Activated effector memory CD4-positive, alpha-beta T cell treated with anti-CD3 and anti-CD28 coated beads, Interleukin-2, amount 50 U/mL, for 16 hours (primary cell): ENCODE measurements at places on chromosomes 4 and X.

DNA sequence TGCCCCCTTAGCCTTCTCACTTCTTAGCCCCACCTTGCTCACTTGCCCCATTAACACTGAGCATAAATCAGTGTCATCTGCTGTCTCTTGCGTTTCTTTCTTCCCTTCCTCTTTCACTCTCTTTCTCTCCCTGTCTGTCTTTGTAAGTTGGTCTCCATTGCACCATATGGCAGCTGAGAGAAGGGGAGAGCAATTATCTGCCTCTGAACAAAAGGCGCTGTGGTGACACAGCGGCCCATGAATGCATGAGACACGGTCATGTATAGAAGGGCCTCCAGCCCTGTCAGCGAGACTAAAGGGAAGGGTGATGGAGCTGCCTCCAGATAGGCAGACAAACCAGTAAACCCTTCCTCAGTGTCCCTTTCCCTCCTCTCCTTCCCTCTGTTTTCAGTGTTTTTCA is 88.8 kb upstream of the PCDH18 start:
- DNase-seq = no peak

DNA sequence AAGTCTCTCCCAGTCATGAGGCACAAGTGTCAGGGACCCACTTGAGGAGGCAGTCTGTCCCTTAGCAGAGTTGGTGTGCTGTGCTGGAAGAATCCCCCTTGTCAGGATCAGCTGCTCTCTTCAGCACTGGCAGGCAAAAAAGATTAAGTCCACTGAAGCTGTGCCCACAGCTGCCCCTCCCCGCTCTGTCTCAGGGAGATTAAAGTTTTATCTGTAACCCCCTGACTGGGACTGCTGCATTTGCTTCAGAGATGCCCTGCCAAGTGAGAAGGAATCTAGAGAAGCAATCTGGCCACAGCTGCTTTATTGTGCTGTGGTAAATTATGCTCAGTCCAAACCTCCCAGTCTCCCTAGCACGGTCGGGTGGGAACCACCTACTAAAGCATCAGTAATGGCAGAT is 37.4 kb upstream of the HEPH start:
- DNase-seq = no peak

DNA sequence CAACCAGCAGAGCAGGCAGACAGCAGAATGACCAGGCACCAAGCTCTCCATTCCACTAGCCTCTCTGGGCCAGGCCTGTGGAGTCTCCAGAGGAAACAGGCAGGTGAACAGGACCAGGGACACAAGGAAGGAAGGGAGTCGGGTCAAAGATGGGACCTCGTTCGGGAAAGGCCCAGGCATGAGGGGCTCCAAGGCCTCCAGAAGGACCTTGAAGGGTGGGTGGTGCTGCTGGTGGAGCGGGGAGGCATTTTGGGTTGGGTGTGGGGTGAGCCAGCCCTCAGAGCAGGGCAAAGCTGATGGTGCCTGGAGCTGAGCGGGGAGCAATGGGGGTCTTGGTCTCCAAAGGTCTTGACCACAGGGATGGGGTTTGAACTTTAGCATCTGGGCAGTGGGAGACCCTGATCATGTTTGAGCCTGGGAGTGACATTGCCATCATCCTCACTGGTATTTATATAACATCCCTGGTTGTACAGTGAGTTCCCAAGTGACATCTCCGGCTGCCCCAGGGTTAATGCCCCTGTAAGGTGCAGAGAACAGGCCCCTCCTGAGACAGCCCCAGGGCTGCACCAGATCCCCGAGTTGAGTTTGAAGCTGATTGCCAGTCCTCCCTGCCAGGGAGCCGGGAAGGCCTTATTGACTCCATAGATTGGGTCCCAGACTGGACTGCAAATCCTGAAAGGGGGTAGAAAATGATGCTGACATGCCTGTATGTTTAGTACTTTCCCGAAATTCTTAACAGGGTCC is 52.7 kb downstream of the PSAPL1 start:
- peak; percentile 46 for DNase-seq

- no peak for DNase-seq
These were observed 67.6 kb upstream of the MTNR1A start for GRCh38 chr4:186622788-186623464.

DNA sequence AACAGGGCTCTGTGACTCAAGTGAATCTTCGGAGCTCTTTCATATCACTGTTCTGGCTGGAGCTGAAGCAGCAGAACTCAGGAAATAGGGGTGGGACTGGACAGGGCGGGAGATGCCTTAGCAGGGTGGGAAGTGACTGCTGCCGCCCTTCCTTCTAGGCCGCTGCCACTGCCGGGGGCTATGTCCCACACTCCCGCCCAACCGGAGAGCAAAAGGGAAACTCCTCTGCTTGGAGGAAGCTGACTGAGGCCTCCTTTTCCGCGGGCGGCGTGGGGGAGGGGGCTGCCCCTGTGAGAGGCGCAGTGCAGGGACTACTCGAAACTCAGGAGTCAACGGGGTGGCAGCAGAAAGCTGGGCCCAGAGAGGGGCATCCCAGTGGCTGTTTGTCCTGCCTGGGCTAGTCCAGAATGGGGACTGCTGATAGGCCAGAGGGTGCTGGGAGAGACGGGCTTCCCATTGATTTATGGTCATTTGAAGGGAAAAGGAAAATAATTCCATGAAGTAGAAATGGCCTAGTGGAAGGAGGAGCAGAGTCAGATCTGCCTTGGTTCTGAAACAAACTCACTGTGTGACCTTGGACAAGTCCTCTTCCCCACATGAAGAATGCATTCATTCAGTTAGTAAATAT is 36.9 kb downstream of the STARD8 start:
- no peak for DNase-seq

DNA sequence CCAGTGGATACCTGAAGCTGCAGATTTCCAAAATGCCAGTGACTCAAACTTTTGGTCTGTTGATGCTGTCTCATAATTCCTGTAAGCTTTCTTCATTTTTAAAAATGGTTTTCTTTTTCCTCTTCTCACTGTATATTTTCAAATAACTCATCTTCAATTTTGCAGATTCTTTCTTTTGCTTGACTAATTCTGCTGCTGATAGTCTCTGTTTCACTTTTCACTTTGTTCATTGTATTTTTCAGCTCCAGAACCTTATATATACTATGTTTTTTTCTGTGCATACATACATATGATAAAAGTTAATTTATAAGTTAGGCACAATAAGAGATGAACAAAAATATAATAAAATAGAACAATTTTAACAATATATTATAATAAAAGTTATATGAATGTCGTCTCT is 237.7 kb upstream of the GPRIN3 start:
- DNase-seq = no peak

DNA sequence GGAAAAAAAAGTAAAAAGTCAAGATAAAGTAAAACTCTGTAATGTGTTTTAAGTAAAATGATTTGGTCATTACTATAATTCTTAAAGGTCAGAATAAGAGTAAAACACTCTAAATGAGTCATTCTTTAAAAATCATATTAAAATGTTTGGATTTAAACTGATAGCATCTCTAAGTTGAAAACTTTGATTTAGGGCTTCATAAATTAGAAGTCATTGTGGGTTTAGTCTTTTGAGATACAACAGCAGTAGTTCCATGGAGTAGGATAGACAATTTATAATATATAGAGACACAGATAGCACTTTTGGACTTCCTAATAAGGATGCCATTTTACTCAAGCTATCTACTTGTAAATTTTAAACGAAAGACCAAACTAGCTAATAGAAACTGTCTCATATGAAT is 77.1 kb upstream of the PABPC4L start:
- DNase-seq = no peak

DNA sequence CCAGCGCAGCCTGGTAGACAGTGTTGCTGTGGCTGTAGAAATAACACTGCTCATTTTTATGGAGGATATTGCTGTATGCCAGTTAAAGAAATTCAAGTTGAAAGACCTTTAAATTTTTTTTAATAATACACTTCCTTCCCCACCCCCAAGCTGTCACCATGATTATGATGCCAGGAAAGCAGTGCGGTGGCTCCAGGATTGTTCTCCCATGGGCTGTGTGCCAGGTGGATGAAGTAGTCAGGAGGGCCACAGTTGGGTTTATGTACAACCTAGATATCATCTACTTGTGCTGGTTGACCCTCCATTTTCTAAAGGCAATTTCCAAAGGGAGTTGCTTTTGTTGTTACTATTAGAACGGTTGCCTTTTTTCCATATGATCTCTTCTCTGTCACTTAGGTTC is 136.6 kb downstream of the AFF1 start:
- no peak for DNase-seq

DNA sequence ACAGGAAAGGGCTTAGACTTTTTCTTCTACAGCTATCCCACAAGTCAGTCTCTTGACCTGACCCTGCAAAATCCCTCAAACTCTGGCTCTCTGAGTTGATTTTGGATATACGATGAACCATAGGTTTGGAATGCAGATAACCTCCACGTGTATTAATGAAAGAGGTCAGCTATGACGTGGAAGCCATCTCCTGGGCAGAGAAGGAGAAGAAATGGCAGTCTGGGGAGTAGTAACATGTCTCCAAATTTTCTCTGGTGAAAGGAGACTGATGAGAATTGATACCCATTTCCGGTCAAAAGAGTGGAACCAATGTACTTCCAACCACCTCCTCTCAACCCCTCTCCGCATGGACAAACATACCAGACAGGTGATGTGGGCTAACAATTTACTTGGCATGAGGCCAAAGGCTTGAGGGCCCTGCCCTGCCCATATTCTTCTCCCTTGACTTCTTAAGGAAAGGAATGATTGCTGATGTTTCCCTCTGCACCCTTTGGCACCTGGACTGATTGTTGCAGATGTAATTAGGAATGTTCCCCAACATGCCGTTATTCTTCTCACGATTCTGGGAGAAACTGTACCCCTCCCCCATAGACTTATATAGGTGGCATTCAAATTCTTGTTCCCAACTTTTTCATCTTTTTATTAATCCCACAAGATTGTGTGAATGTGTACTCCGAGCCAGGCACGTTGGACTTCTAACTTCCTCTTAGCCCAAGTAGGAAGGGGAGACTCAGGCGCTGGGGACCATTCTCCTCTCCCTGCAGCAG is 580 bp upstream of the PLS3 start:
- DNase-seq = no peak

- no peak for DNase-seq
These were observed 72.6 kb downstream of the GPR82 start for GRCh38 chrX:41796577-41796976.

DNA sequence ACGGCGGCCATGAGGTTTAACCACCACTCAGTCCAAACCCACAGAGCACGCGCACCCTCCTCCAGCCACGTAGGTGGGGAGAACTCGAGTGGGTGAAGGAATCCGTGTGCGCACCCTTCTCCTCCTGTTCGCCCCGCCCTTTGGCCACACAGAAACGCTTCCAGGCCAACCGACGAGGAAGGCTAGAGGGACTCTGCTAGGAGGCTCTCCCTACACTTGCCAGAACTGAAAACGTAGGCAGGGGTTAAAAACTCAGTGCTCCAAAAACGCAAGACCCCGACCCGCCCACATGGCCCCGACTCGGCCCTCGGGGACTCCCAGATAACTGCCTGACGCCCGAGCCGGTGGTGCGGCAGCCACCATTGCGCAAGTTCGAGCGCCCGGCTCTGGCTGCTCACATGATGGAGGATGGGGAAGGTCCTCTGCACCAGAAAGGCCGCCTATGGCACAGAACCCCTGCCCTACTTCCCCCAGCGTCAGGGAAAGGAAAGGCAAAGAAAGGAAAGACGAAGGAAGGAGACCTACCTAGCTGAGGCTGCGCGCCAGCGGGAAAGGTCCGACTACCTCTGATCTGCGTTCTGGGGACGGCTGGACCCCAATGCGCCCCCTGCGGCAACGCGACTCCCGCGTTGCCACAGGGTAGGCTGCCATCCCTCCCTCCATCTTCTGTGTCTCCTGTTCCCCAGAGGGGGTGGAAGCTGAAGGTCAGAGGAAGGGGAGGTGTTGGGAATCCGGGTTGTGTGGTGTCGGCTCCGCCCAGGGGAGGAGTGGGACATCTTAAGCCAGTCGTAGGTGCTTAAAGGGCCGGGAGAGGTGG is 201.9 kb upstream of the AGTR2 start:
- DNase-seq = no peak

- DNase-seq = no peak
These were observed 294.1 kb upstream of the SFRP2 start for GRCh38 chr4:154082760-154083535.

DNA sequence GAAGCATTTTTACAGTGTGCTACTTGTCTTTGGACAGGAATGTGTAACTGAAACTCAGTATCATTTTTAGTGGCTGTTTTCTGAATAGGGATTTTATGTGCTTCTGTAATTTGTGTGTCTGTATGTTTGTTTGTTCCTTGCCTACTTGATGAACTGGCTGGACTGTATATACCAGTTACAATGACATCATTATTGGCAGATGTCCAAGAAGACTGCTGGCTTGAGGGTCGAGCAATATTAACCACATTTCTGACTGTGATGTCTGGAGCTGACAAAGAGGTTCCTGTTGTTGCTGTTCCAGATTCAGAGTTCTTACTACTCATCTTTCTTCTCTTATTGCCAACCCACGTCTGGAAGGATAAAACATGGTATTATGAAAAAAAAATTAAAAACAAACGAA is 33.0 kb downstream of the HDX start:
- DNase-seq = no peak

GRCh38 chrX:28133763-28134162 is 152.5 kb upstream of the DCAF8L1 start:
- no peak for DNase-seq

- no peak for DNase-seq
These were observed 744.6 kb upstream of the IGFBP7 start for GRCh38 chr4:57854748-57855147.

DNA sequence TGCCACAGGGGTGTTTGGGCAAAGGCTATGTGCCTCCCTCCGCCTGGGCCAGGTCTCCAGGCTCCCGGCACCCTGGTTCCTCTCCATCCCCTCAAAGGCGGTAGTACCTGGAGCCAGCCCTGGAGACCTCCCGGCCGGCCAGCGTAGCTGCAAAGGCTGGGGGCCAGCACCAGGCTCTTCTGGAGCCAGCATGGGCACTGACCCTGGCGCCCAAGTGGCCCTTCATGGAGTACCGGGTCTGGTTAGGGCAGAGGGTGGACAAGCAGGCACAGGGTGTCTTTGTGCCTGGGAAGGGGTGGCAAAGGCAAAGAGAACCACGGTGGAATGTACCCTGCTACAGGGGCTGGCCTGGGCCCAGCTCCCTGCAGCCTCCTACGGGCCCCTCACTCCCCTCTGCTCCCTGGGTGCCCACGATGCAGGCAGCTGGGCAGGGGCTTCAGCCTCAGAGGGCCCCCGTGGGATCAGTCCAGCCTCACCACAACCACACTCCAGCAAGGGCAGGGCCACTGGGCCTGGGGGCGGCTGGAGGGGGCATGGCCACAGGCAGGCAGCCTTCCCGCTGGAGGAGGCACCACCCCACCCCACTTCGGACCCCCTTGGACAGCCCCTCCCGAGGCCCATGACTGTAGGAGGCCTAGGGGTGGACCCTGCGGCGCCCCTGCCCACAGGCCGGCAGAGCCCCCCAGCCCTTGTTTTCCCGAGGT is 112.9 kb upstream of the NKX1-1 start:
- no peak for DNase-seq

DNA sequence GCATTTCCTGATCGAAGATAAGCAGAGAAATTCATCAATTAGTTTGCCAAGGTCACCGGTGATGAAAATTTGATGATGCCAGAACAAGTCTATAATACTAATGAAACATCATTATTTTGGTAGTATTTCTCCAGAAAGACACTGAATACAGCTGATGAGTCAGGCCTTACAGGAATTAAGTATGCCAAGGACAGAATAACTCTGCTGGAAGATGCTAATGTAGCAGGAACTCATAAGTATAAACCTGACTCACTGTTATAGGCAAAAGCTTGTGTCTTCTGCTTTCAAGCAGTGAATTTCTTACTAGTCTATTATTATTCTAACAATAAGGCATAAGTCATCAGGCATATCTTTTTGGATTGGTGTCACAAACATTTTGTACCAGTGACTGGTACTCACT is 1825.1 kb upstream of the IGFBP7 start:
- no peak for DNase-seq

- DNase-seq = no peak
These were observed 30.9 kb upstream of the TENM3 start for GRCh38 chr4:182212211-182212761.
